ENCODE measurements at places on chromosomes 16 and 17. TPM values are rescaled to one million over a fixed set of nuclear protein-coding genes. Genes with fewer than 3 reads are reported as not detected.
A peak's percentile ranks its signal among the peaks of the same experiment; 100 is the strongest.

The EVI2B gene
- total RNA-seq: not detected

The SLFN14 gene
- total RNA-seq: not detected

GRCh38 chr16:12310286-12310685 is 333.8 kb downstream of the SNX29 start:
- H3K27ac ChIP-seq: no peak overlapping the region
- H3K4me1 ChIP-seq: peaks cover 11% of the 10 kb centered on the region
- no peak for DNase-seq
- H3K4me3 ChIP-seq: no peak overlapping the region
- no peaks in the 10 kb centered on the region for H3K36me3 ChIP-seq

GRCh38 chr17:66343531-66344078 is 41.2 kb downstream of the PRKCA start:
- no peak overlapping the region for H3K4me3 ChIP-seq
- no peaks in the 10 kb centered on the region for H3K36me3 ChIP-seq
- H3K27ac ChIP-seq: no peak overlapping the region

GRCh38 chr17:49299996-49300395 is 62.1 kb downstream of the ZNF652 start:
- peaks cover 7% of the 10 kb centered on the region for H3K36me3 ChIP-seq
- H3K4me1 ChIP-seq: no peaks in the 10 kb centered on the region
- no peak for DNase-seq
- no peaks in the 10 kb centered on the region for H3K27me3 ChIP-seq
- no peak overlapping the region for H3K27ac ChIP-seq
- no peak overlapping the region for H3K4me3 ChIP-seq

GRCh38 chr16:56351481-56351880 is 73.9 kb downstream of the AMFR start:
- H3K4me3 ChIP-seq: no peak overlapping the region
- no peak for DNase-seq
- no peak overlapping the region for H3K27ac ChIP-seq
- H3K4me1 ChIP-seq: 0 out of 2 replicates have a peak, but pooled peaks cover 3% of the 10 kb centered on the region
- H3K27me3 ChIP-seq: no peaks in the 10 kb centered on the region

DNA sequence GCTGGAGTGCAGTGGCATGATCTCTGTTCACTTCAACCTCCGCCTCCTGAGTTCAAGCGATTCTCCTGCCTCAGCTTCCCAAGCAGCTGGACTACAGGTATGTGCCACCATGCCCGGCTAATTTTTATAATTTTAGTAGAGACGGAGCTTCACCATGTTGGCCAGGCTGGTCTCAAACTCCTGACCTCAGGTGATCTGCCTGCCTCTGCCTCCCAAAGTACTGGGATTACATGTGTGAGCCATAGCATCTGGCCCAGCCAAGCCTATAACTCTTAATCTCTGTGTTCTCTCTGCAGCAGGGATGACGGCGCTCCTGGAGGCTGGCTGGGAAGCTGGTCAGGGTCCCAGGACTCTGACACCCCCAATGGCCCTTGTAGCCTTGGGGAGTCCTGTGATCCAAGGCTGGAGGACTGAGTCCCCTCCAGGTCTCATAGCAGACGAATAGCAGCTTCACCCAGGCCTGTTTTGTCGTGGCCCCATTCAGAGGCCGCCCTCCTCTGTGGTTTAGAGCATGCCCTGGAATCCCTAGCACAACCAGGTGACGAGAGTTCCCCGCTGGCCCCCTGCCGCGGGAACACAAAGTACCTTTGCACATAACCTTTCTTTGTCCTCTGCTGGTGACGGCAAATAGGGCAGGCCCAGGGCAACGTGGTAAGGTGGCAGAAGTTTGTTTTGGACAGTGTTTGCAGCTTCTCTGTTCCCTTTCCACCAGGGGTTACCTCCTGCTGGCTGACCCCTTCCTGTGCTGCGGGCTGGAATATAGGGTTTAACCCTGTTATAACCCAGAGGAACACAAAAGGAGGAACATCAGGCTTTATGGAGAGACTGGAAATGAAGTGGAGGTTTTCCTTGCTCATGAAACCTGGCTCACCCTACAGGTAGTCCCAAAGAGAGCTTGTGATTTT is 43.0 kb upstream of the TOB1 start:
- peaks cover 26% of the 10 kb centered on the region for H3K4me1 ChIP-seq
- no peaks in the 10 kb centered on the region for H3K27me3 ChIP-seq
- no peak overlapping the region for H3K4me3 ChIP-seq
- no peaks in the 10 kb centered on the region for H3K36me3 ChIP-seq
- DNase-seq: no peak
- H3K27ac ChIP-seq: 0 out of 2 replicates have a peak overlapping the region, but pooled peaks have one; percentile 39

The HES7 gene
- total RNA-seq: 0.69 TPM

- no peak overlapping the region for H3K4me3 ChIP-seq
- H3K27ac ChIP-seq: no peak overlapping the region
Measured at GRCh38 chr16:16120044-16120381, 103.3 kb downstream of the ABCC6 start.

GRCh38 chr16:20803561-20804214 is 2.6 kb downstream of the ERI2 start:
- 0 out of 2 replicates have a peak, but pooled peaks cover 3% of the 10 kb centered on the region for H3K4me1 ChIP-seq
- H3K4me3 ChIP-seq: no peak overlapping the region
- no peaks in the 10 kb centered on the region for H3K36me3 ChIP-seq
- DNase-seq: no peak
- no peaks in the 10 kb centered on the region for H3K27me3 ChIP-seq

Measured in H1 (cell line).